H9 (cell line): ENCODE measurements at places on chromosomes 2 and 18.

DNA sequence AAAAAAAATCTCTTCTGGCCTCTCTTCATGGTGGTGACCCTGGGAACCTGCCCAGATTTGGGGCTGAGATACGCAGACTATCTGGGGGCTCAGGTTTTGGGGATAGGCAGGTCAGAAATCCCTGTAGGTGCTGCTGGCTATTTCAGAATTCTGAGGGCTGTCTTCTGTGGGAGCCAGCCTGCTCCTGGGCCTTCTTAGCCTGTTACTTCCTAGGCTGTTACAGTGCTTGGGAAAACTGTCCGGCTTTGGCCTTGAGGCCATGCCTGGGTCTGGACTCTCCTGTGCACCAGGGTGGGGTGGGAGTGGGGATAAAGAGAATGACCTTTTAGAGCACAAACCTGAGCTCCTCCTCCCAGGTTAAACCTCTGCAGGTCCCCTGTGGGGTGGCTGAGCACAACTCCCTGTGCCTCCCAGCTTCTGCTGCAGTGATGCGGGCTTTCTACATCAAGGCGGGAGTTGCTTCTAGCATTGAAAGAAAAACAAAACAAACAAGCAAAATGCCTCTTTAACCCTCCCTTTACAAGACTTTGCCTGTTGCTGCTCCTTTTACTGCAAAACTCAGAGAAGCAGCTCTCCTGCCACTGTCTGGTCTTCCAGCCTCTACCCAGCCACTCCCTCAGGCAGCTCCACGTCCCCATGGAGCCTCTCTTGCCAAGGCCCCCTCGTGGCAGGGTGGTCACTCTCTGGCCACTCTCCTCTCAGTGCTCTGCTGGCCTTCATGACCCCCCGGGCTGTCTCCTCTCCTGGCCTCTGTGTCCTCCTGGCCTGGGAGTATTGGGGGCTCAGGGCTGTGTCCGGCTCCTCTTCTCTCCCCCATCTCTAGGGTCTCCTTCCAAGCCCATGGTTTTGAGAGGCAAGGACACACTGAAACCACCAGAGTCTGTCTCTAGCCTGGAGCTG, 293.0 kb upstream of the HS6ST1 start:
- DNase-seq: no peak

GRCh38 chr18:11162462-11162861, 13.1 kb upstream of the PIEZO2 start:
- DNase-seq: no peak

DNA sequence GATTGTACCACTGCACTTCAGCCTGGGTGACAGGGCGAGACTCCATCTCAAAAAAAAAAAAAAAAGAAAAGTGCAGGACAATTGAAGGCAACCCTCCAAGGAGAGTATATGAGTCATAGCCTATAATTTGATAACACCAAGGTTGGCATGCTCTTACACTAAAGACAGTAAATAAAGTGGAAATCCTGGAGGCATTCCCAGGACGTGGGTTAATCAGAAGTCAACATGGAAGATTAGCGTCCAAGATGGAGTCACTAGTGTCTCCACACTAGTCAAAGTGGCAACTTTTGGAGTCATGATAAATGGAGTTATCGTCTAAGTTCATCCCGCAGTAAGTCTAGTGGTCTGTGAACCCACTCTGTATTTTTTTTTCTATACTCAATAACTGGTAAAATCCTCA, 21.2 kb upstream of the UGGT1 start:
- no peak for DNase-seq

- no peak for DNase-seq
Measured at GRCh38 chr18:43914018-43914417, 636.7 kb upstream of the SYT4 start.

- peak; percentile 74 for DNase-seq
Measured at GRCh38 chr2:1685957-1686783, 58.1 kb downstream of the PXDN start.

DNA sequence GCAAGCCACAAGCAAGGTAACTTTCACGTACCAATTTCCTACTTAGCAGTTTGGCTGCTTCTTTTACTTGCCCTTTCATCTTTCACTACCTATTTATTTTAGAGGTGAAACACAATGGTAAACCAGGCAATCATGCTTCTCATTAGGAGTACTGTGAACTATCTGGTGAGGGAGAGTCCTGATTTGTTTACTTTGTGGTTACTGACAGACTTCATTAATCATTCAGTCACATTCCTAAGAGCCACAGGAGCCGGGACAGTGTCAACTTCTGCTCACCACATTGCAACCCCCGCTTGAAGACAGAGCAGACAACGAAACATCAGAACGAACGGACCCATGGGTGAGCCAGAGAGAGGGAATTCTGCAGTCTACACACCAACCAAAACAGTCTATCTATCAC, 28.8 kb downstream of the TUBB6 start:
- DNase-seq: no peak

- no peak for DNase-seq
Measured at GRCh38 chr2:100988630-100989417, 13.3 kb upstream of the RPL31 start.

DNA sequence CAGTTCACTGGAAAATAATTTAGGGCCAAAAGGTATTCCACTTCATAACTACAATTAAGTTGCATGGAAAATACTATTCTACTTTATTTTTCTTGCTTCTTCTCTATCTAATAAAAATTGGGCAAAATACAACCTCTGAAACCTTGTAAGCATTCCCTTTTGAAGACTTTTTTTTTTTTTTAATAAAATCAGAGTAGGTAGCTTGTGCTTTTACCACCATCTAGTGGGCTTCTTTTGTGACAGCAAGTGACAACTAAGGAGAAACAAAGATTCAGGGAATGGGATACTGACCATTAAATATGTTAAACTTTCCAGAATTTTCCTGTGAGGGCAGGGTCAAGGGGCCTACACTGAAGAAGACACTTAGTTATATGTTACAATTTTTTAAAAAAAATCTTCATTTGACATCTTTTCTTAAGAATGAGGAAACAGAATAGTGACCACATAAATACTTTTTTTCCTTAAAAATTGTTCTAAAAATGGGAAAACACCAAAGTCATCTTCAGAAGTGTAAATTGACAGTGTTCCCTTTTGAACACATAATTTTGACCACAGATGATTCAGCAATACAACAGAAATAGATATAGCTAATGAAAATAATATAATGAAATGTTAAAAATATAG, 1183.2 kb upstream of the ACVR2A start:
- no peak for DNase-seq

DNA sequence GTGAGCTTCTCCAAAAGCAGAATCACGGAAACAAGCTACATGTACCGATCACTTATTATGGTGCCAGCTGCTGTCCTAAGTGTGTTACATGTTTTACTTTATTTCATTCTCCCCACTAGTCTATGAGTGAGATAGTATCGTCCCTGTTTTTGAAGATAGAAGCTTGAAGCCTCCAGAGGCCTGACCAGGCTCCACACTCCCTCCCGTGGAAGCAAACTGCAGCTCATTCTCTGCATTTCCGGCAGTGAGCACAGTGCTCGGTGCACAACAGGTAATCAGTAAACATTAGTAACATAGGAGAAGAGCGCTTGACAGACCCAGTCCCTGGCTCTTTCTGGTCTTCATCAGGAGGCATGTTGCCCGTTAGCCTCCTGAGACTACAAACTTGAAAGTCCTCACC, 72.9 kb downstream of the ZBTB7C start:
- no peak for DNase-seq

- no peak for DNase-seq
Measured at GRCh38 chr2:117983040-117983439, 30.8 kb downstream of the CCDC93 start.

DNA sequence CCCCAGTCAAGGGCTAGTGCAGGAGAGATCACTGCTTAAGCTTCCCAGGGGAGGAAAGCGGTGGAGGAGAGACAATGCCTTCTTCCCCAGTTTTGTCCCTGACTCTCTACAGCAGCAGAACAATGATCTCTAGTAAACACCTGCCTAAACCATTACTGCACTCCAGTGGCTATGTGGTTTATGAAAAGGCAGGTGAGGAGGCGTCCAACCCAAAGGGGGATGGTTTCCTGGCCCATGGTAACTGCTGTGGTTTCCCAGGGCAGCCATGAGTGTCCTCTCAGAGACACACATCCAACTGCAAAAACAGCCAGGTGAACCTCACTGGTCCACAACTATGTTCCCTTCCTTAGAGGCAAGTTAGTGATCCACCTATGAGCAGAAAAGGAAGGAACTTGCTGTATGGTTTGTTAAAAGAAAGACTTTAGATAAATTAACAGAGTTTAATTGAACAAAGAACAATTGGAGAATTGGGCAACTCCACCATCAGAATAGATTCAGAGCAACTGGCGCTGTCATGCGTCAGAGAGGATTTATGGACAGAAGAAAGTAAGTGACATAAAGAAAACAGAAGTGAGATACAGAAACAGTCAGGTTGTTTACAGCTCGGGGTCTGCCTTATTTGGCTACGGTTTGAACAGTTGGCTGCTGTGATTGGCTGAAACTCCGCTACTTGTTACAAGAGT, 4.8 kb upstream of the TTC39C start:
- no peak for DNase-seq

DNA sequence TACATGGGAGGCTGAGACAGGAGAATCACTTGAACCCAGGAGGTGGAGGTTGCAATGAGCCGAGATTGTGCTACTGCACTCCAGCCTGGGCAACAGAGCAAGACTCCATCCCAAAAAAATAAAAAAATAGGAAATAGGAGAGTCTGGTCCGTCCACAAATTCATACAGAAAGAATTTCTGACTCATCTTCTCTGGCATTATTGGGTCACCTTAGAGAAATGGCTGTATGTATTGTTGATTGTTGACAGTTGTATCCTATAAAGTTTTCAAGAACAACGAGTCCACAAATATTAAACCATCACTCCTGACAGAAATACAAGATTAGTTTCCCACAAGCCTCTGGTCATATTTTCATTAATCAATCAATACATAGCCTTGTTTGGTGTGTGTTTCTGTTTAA, 20.4 kb downstream of the RBM43 start:
- DNase-seq: no peak

DNA sequence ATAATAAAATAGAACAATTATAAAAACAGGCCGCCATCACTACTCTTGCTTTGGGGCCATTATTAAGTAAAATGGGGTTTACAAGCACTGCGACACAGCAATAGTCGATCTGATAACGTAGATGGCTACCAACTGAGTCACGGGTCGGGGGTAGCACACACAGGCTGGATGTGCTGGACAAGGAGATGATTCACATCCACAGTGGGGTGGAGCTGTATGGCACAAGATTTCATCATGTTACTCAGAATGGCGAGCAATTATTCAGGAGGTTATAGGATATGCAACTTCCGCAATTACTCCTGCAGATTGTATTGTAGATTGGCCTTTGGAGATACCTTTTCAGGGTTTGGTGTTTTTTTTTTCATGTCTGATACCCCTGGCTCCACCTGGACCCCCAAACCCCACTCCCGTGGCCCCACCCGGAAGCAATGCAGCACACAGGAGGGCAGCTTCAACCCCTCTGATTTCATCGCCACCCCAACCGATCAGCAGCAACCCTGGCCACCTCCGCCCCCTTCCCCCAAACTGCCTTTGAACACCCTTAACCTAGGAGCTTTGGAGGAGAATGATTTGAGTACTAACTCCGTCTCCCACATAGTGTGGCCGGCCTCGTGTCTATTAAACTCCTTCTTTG, 21.4 kb upstream of the MLPH start:
- no peak for DNase-seq

GRCh38 chr2:107772353-107772752, 54.3 kb upstream of the RGPD4 start:
- no peak for DNase-seq

DNA sequence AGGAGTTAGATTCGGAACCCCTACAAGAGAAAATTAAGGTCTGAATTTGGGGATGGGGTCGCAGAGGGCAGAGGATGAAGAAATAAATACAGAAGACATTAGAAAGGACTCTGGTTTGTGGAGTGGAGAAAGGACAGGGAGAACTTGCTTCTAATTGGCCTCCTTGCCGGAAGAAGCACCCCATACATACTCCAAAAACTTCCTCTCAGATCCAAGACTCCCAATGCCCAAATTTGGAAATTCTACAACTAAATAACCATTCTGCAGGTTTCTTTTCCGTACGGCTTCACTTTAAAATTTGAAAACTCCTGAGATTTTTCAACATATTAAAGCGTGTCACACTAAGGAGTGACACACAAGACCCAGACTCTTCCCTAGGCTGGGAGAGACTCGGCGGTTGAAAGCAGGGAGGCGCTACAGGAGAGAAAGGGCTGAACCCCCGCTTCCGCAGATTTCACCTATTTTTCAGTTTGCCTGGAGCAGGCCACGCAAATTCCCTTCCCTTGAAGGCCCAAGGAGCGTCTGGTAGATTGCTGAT, 478 bp downstream of the CLHC1 start:
- no peak for DNase-seq

DNA sequence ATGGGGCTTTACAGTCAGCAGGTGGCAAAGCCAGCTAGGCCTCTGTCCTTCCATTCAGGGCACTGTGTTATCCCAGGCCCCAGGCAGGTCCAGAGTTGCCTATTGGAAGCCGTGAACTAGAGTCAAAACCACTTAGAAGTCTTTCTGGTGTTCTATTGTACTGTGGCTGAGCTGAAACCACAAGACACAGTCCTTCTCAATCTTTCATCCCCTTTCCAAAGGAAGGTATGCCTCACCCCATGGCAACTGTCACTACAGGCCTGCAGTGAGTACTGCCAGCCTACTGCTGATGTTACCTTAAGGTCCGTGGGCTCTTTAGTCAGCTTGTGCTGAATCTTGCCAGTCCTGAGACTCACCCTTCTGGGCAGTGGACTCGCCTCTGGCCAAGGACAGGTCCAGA, 181.6 kb downstream of the GULP1 start:
- no peak for DNase-seq

GRCh38 chr2:127379712-127380355, 7.9 kb downstream of the MAP3K2 start:
- no peak for DNase-seq

GRCh38 chr2:22301228-22301627, 1083.8 kb upstream of the KLHL29 start:
- DNase-seq: no peak

DNA sequence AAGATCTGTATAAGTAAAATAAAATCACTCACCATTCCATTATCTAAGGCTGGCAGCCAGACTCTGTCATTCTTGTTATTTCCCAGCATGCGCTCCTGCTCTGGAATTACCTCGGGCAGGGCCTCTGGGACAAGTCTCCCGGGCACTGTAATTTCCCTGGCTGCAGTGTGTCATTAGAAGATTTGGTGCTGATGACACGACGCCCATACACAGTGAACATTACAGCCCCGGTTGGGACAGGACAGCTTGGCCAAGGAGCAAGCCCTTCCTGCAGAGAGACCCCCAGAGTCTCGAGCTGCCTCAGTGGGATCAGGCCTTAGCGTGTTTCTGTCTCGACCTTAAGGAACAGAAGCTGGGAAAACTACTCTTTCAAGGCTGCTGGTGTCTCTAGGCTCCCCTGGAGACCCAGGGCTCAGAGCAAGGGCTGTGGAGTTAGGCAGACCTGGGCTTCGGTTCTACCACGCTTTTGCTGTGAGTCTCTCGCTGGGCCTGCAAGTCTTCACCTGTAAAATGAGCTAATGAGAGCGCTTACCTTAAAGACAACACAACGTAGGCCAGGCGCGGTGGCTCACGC, 39.7 kb downstream of the SMAD7 start:
- DNase-seq: peak; percentile 25

GRCh38 chr2:122531290-122532071, 776.0 kb downstream of the TSN start:
- DNase-seq: peak; percentile 88

- no peak for DNase-seq
Measured at GRCh38 chr18:28365411-28365831, 188.5 kb upstream of the CDH2 start.
